ENCODE measurements at places on chromosomes 12 and 14.

DNA sequence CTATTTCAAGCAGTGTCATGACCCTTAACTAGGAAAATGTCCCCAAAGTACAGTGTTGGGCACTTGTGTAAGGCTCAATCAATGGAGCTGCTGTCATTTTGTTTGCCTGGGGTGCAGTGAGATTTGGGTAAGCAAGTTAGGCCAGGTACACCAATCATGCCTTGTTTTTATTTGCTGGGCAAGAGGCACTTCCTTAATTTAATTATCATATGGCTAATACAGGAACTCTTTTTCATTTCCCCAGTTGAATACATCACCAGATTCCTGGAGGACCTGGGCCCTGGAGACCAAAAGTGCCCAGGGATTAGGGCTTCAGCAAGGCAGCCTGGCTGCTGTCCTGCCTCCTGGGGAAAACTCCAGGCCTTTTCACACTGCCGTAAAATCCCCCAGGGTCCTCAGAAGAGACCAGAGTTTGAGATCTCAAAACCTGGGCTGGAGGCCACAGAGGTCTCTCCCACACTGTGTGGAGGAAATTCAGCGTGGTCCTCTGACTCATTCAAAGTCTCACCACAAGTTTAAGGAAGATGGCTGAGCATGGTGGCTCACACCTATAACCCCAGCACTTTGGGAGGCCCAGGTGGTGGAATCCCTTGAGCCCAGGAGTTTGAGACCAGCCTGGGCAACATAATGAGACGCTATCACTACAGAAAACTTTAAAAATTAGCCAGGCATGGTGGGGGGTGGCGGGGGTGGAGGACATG, 28.4 kb upstream of the FOXN3 start:
- DNase-seq: peak; percentile 63

- no peak for DNase-seq
These were observed 47.7 kb upstream of the CDKN3 start for GRCh38 chr14:54348923-54349620.

- DNase-seq: no peak
These were observed 24.5 kb downstream of the NELL2 start for GRCh38 chr12:44851586-44851985.

DNA sequence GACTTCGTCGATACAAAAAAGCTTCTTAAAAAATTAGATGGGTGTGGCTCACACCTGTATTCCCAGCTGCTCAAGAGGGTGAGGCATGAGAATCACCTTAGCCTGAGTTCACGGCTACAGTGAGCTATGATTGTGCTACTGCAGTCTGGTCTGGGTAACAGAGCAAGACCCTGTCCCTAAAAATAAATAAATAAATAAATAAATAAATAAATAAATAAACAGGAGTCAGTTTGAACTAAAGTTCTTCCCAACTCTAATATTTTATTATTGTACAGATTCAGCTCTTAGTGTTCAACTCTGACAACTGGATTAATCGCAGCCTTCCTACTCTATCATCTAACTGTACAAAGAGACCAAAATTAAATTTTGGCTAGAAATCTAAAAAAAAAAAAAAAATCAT, 12.7 kb upstream of the CLIP1 start:
- DNase-seq: no peak

GRCh38 chr14:74179856-74180255, 59.4 kb upstream of the VSX2 start:
- no peak for DNase-seq

DNA sequence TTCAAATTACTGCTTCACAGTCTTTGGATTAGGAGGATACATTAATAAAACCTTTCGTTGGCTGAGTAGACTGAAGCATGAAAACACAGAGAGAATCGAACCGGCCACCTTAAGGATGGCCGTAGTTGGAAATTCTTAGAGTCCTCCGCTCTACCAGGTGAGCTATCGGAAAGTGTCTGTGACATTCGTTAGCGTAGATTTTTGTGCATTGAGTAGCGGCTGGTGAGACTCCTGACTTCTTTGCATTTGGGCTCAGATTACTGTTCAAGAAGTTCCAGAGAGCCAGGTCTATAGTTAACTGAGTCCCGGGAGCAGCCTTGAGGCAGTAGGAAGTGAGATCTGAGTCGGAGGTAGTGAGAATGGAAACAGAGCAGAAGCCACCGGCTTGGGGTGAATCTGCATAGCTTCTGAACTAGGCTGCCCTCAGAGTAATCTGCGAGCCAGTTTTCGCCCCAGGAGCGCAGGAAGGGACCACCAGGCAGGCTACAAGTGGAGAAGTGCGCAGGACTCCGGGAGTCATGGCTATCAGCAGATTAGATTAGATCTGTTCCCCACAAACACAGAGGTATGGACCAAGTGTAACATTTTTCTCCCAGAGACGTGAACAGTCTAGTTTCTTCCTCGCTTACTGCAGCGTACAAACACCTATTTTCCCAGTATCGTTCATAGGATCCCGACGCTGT, 11.0 kb downstream of the OR6S1 start:
- peak; percentile 67 for DNase-seq

- no peak for DNase-seq
These were observed 54.4 kb upstream of the MED13L start for GRCh38 chr12:116331876-116332275.

DNA sequence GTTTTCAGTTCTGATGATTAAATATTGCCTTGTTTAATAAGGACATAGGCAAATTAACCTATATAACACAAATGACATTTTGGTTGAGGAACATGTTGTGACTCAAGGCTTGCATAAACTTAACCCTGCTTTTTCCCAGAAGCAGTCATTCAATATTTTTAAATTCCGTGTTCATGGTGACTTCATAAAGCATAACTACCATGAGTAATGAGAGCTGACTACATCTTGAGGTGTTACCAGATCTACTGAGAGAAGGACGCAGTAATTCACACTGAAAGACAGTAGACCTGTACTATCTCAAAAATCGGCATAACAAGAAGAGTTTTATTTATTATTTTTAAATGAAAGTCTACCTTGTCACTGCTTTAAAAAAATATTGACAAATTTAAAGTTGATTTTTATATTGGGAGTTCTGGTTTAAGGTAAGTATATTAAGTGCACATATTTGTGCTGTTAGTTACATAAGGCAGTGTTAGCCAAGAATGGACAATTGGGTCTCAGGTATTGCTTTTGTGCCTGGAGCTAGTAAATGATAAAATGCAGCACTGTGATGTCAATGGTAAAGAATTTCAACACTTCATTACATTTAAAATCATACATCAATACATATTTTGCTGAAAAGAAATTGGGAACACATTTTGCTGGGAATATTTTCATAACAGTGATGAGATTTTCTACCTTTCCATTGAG, 1198.5 kb downstream of the FSCB start:
- DNase-seq: no peak

DNA sequence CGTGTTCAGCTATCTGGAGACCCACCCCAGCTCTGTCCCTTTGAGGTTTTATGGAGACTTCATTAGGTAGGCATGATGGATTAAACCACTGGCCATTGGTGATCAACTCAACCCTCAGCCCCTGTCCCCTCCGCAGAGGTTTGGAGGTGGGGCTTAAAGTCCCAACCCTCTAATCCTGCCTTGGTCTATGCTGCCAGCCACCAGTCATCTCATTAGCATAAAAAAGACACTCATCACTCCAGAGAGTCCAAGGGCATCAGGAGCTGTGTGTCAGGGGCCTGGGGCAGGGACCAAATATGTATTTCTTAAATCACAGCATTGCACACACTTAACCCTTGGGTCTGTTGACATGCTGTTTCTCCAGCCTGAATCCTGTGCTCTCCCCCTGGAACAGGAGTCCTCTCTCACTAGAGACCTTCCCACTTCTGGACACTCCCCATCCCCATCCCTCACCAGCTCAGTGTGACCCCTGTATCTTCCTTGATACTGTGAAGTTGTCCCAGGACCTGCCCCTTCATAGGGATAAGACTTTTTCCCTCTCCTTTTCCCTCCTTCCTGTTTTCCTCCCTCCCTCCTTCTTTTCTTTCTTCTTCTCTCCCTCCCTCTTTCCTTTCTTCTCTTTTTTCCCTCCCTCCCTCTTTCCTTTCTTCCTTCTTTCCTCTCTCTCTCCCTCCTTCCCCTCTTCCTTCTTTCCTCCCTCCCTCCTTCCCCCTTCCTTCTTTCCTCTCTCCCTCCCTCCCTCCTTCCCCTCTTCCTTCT, 54.7 kb upstream of the CLMN start:
- no peak for DNase-seq

DNA sequence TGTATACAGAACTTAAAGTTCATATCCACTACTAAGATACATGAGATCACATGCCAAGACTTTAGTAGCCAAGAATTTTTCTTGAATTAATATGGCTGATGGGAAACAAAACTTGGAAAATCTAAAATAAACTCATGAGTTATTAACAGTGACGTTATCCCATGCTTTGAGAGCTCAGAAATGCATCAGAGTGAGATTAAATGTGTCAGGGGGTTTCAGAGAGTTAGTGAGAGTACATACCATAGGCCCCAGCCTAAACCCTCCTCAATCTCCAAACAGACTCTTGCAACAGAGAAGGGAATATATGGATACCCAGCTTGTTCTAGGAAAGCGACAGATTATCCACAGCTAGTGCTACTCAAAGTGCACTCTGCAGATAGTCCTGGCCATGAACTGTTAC, 19.3 kb downstream of the SLC35F4 start:
- DNase-seq: no peak

DNA sequence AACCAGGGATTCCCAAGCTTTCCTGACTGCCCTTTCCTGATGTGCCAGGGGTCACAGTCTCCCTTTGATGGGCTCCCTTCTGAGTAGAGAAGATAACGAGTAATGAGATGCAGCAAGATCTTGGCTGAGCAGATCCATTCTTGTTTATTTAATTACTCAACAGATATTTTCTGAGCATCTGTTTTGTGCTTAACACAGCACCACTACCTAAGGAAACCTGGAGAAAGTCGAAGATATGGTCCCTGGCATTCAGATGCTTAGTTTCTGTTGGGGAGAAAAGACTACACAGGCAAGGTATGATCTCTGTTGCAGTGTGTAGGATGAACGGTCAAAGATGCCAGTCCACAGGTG, 3.9 kb downstream of the AJUBA start:
- no peak for DNase-seq

- DNase-seq: no peak
These were observed 283.4 kb downstream of the DAD1 start for GRCh38 chr14:22305607-22306006.

DNA sequence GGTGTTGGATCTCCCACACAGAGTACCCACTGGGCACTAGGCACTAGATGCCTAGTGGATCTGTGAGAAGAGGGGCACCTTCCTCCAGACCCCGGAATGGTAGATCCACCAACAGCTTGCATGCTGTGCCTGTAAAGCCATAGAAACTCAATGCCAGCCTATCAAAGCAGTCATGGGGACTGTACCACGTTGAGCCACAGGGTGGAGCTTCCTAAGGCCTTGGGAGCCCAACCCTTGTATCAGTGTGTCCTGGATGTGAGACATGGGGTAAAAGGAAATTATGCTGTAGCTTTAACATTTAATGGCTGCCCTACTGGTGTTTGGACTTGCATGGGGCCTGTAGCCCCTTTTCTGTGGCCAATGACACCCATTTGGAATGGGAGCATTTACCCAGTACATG, 1024.9 kb downstream of the TMEM121 start:
- DNase-seq: no peak

GRCh38 chr12:24246934-24247333, 297.5 kb upstream of the SOX5 start:
- DNase-seq: no peak

DNA sequence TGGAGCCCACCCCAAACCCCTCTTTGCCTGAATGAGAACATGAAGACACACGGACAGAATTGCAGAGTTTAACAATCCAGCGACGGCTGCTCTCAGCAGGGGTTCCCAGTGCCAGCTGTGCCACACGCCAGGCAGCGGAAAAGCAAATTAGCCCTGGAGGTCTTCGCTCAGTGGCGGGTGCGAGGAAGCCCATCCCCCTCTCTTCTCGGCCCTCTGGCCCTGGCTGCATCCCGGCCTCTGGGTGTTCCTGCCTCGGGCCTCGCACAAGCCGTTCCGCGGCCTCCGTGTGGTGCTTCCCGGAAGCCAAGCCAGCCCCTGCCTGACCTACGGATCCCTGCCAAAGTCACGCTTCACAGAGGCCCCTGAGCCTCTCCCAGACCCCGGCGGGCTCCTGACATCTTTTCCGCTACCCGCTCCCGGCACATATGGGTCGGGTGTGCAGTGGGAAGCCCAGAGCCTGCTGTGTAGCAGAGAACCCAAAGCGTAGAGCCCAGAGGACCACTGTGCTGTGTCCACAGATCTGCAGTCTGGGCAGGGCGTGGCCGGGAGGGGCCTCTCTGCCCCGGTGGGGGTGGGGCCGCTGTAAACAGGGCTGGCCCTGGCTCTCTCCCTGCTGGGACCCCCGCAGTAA, 70.7 kb upstream of the GALNT9 start:
- no peak for DNase-seq

GRCh38 chr14:89504091-89504490, 87.1 kb upstream of the FOXN3 start:
- no peak for DNase-seq

DNA sequence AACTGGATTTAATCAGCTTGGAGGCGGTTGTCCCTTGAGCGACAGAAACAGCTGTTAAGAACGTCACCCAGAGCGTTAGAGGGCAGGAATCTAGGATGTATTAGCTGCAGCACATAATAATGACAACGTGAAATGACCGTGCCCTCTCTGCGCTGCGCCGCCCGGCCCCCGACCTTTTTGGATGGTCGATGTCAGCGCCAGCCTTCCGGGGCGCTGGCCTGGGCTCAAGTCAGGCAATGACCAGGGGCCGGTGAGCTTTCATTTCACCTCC, 427 bp upstream of the TMEM120B start:
- DNase-seq: no peak

DNA sequence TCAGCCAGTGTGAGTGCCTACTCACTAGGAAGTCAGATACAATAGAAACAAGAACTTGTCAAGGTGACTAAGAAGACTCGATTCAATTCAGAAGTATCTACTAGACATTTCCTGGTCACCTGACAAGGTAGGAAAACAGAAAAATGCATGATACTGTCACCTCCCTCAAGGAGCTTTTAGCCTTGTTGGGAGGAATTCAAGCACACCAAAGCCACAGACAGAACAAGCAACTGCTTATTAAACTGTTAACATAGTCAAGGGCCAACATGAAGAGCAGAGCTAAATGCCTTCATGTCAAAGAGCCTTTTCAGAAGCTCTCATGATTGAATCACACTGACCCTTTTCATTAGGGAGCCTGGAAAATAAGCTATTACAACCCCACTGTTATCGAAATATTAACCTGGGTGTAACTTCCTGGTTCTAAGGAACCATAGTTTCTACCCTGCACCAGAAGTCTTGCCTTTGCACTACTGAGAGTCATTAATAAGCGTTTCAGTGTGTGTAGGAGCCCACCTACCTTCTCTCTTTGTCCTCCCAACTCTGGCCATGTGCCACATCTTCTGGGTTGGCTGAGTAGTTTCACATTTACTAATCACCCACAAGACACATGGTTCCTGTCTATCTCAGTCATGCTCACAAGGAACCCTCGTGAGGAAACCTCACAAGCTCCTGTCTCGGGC, 31.0 kb upstream of the LGALS3 start:
- peak; percentile 72 for DNase-seq

DNA sequence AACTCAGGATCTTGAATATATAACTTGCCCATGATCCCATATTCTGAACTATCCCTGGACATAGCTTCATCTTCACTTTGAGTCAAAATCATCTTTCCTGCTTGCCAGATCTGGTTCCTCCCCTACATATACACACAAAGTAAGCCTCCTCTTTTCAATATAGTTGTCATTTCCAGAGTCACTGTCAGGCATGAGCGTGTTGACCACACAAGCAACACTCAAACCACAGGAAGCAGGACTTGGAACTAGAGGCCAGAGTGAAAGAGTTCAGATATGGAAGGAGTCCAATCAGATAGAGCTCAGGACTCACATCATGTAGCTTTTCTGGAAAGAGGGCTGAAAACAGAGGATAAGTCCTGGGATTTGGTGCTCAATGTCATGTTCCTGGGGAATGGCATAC, 1140.6 kb downstream of the BCL11B start:
- no peak for DNase-seq

All from activated T-cell treated with anti-CD3 and anti-CD28 coated beads, Interleukin-2, amount 50 U/mL, for 48 hours (primary cell).